ENCODE measurements at places on chromosomes 6 and 20.

DNA sequence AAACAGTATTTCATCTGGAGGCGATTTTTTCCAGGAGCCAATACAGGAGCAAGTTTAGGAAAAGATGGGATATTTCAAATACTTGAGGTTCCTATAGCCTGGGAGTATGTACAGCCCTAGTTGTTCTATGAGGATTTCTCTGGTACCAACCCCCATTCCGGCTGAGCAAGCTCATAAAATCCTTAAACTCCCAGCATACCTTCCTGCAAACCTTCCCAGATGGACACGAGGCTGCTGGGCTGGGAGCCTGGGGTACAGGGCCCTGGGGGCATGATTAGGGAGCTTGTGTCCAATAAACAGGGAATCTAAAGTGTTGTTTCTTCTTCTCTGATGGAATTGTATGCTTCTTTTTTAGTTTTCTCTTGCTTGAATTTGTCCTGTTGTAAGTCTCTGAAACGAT, 1.5 kb downstream of the PRRC2A start:
- no peak for DNase-seq

DNA sequence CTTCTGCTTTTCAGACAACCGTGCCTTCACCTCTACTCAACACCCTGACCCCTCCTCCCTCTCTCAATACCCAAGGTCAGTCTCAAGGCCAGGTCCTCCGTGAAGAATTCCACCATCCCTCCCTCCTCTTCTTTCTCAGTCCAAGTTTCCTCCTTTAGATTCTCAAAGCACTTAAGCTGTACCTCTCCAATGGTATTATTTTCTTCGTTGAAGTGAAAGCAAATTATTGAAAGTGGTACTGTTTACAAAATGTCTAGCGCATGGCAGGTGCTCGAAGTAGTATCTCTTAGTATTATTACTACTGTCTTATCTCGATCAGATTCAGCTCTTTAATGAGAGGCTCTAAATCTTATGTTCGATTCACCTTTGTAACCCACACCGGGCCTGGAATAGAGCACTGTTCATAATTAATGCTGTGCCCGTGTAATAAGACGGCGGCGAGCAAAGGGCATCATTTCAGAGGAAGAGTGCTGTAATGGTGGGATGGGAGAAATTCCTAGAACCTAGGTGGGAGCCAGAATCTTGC, 593 bp upstream of the RALGAPB start:
- no peak for DNase-seq

GRCh38 chr6:62528894-62529526, 243.0 kb upstream of the KHDRBS2 start:
- no peak for DNase-seq

DNA sequence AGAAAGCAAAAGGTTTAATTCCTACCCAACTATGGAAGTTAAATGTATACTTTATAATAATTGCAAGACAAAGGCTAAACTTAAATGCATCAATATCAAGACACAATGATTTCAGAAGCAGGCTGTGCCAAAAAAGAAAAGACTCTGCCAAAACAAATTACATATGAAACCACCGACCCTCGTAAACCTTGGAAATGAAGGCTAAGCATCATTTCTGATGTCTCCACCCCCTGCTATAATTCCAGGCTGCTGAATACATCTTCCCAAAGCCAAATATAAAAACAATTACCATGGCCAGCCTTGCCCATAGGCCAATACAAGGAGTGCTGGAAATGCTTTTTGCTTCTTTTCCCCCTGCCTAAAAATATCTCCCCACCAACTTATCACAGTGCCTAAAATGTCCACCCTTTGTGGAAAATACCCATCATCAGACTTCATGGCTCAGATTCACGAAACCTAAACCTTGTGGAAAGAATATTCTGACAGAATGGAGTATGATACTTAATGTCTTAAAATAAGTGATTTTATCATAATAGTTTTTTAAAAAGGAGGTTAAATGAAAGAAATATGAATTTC, 37.4 kb downstream of the RCAN2 start:
- no peak for DNase-seq

DNA sequence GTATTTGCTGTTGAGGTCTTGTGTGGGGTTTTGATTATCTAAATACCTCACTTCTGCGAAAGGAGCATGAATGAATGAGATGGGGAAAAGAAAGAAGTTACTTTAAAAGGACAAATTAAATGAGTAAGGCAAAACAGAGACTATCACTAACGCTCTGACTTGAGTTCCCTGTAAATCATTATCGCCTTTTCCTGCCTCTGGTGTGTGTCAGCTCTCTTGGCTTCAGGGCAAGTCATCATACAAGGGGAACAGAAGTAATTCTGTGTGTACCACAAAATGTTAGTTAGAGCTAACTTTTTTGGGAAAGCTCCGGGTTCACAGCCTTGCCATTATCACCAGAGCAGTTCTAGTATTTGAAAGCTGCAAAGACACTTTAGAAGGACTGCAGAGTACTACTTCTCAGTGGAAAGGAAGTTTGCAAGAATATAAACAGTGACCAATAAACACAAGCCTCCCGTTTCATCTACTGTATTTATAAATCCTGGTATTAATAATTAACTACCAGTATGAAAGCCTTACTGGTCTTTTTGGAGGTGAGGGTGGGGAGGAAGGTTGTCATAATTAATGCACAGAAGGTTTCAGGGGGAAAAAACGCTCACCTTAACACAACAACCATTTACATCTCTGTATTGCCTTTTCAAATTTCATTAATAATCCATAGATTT, 1.2 kb downstream of the DZANK1 start:
- no peak for DNase-seq

GRCh38 chr6:157162766-157163433, 160.4 kb downstream of the TMEM242 start:
- DNase-seq, result no peak

DNA sequence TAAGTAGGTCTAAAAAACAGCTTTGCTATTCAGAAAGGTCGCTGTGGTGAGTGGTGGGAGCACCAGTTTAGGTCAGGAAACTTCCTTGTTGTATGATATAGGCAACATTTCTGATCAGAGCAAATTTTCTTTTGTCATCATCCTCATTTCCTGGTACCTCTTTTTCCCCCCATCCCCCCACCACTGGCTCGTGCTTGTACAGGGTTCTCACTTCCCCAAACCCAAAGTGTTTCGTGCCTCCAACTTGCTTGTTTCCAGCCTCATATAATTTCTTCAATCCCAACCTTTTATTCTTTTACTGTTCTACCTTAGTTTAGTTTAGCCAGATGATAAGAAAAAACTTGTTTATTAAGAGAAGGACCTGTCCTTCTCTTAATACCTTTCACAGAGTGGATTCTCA, 209.4 kb upstream of the JAG1 start:
- DNase-seq, result no peak

- DNase-seq, result no peak
These were observed 19.9 kb downstream of the PXT1 start for GRCh38 chr6:36422714-36423100.

DNA sequence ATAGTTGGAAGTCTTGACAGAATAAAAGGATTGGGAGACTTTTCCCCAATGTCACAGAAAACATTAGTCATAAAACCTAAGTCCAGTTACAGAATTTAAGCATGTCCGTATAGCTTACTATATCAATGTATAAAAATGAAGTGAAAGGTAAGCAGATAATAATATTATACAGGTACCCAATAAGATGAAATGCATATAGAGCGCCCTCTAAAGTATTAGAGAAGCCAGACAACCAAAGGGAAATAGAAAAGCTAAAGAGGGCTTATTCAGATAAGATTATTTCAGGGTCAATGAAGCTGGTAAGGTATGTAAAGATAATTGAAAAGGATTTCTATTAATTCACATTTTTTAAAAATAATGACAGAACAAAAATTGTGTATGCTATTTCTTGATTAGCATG, 947.7 kb upstream of the MAP3K7 start:
- no peak for DNase-seq

DNA sequence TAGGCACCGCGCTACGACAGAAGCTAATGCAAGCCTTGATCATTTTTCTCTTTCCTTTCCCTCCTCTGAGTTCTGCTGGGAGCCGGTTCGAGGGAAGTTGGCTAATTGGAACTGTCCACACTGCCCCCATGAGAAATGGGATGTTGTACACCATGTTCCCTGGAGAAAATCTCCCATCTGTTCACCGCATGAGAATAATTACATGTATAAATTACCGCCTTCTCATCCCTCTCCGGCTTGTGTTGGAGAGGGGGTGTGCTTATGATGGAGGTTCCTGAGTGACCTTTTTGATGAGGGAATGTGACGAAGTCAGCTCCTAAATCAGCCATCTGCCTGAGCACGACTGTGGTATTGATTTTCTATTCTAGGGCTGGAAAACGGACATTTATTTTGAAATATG, 320.2 kb upstream of the SULF2 start:
- DNase-seq, result no peak

GRCh38 chr6:136549300-136550044, 750 bp downstream of the MAP7 start:
- DNase-seq, result no peak

- no peak for DNase-seq
These were observed 66.9 kb upstream of the KCNK16 start for GRCh38 chr6:39389484-39389767.

DNA sequence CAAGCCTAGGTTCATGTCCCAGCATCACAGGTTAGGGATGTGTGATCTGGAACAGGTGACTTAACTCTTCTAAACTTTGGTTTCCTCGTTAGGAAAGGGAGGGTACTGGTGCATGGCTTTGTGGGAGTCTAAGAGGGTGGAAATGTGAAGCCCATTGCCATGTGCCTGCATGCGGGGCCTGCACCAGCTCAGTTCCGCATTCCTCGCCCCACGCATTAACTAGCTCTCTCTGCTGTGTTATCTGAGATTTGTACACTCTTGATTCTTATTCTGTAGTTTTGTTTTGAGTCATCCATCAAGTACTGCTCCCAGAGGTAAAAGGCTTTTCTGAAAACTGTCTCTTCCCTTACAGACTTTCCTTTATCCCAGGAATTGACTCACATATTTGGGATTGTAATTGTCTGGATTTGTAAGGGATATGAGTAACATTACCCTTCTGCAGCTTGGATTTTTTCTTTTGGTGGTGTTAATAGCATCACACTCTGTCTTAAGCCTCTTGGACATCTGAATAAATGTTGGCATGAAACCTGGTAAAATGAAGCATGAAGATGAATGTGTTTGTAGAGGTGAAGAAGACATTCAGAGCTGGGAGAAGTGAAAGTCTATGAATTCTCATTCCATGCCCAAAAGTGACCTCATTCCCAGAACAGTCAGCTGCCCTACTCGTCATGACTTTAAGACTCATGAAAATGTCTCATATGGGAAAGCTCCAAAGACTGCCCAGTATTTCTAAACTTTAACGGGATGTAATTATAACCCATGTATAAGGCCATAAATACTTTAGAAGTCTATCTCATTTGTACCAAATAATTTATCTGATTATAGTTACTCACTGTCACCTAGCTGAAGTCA, 357.3 kb downstream of the FOXA2 start:
- DNase-seq, result no peak

DNA sequence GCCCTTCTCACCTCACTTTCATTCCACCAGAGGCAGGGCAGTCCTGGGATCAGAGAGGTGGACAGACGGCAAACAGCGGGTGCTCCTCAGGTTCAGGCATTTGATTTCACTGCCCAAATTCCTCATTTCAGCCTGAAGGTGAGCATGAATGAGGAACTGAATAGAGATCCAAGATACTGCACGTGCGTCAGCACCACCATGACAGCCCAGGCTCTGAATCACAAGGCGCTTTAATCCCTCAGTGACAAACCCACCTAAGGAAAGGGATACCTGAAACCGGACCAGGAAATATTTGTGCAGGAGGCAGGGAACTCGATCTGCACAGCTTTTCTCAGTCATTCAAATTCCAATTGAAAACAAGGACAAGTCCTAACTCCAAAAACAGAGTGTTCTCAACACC, 174.8 kb upstream of the HEY2 start:
- DNase-seq, result no peak

DNA sequence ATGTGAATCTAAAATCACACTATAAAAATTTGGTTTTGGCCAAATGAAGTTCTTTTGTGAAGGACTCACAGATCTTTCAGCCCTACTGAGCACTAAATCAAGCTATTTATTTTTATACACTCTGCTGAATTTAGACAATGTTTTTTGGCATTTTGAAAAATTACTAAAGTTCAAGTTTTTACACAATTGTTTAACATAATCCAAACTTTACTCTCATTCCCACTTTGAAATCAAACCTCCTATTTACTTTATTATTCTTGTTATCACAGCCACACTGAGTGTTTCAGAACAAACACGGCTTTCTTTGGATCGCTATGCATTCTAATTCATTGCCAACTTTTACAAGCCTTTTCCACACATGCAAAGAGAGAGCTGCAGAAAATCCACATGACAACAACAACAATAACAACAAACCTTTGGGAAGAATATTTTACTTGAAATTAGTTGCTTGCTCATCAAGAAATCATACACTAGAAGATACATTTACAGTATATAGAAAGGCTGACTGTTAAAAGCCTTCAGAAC, 49.1 kb upstream of the TMEM30A start:
- no peak for DNase-seq

GRCh38 chr6:119647309-119647708, 297.7 kb upstream of the MAN1A1 start:
- DNase-seq, result no peak

GRCh38 chr20:20915844-20916243, 190.3 kb downstream of the LINC00237 start:
- no peak for DNase-seq

DNA sequence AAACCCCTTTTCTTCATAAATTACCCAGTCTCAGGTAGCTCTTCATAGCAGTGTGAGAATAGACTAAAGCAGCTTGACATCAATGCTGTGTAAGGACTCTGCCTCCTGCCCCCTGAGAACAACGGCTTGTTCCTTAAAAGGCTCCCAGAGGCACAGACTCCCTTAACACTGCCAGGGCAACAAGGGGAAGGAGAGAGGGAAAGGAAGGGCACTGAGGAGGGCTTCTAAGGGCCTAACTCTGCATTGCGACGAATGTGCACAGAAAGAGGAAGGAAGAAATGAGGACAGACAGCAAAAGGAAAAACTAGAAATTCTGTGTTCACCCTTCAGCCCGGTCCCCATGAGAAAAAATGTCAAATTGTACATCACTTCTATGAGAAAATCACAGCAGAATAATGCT, 74.0 kb downstream of the AGPAT4 start:
- DNase-seq, result no peak

- DNase-seq, result no peak
These were observed 16.8 kb downstream of the PHACTR2 start for GRCh38 chr6:143694560-143694959.

DNA sequence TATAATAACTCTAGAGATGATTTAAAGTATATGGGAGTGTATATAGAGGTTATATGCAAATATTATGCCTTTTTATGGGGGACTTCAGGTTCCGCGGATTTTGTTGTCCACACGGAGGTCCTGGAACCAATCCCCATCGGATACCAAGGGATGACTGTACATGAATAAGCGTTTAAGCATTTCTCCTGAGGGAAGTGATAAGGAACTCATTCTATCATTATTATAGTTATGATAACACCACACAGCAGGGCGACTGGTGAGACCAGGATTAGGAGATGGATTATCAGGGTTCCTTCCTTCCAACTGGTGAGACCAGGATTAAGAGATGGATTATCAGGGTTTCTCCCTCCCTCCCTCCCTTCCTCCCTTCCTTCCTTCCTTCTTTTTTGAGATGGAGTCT, 6.6 kb downstream of the ECI2 start:
- DNase-seq, result no peak
